ENCODE measurements at places on chromosomes 3 and 15. TPM values are rescaled to one million over a fixed set of nuclear protein-coding genes. Genes with fewer than 3 reads are reported as not detected.

DNA sequence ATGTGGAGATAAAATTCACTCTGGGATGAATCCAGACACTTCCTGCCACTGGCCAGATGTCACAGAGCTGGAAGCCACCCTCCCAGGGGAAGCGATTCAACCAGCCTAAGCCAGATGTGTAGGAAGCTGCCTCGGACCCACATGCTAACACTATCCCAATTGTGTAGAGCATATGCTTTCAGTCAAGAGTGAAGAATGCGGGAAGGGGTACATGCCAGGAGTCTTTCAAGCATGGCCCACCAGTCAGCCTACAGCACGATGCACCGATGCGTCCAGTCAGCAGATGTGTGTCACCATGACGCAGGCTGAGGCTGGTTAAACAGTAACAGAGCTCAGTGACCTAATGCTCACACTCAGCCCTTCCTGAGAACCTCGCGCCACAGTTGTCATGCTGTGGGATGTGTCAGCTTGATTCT is 38.8 kb upstream of the BNC1 start:
- H3K27ac ChIP-seq: no peak overlapping the region
- no peaks in the 10 kb centered on the region for H3K27me3 ChIP-seq
- H3K4me3 ChIP-seq: no peak overlapping the region
- H3K36me3 ChIP-seq: no peaks in the 10 kb centered on the region
- H3K4me1 ChIP-seq: peaks cover 6% of the 10 kb centered on the region
- no peak for DNase-seq

DNA sequence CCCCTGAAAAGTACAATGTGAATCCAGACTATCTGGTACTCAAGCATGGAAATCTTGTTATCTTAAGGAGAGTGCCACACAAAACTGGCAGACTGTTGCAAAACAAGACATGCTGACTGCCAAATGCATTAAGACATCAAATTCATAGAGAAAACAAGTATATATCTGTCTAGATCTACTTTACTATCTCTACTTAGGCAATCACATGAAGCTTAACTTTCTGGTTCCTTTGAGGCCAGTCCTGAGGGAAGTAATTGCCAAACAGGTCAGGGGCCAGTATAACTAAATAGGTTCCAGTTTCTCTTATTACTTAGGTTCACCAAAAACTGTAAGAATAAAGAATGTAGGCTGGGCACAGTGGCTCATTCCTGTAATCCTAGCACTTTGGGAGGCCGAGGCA is 15.9 kb upstream of the SLC4A7 start:
- no peaks in the 10 kb centered on the region for H3K4me1 ChIP-seq
- no peaks in the 10 kb centered on the region for H3K36me3 ChIP-seq
- no peak overlapping the region for H3K27ac ChIP-seq
- no peaks in the 10 kb centered on the region for H3K27me3 ChIP-seq
- no peak for DNase-seq
- no peak overlapping the region for H3K4me3 ChIP-seq

Gene SAMD7
- total RNA-seq: not detected

GRCh38 chr3:156787926-156788663 is 38.1 kb upstream of the LEKR1 start:
- H3K4me1 ChIP-seq: peaks cover 6% of the 10 kb centered on the region
- no peak for DNase-seq
- H3K4me3 ChIP-seq: no peak overlapping the region
- no peaks in the 10 kb centered on the region for H3K27me3 ChIP-seq
- no peak overlapping the region for H3K27ac ChIP-seq
- H3K36me3 ChIP-seq: no peaks in the 10 kb centered on the region

DNA sequence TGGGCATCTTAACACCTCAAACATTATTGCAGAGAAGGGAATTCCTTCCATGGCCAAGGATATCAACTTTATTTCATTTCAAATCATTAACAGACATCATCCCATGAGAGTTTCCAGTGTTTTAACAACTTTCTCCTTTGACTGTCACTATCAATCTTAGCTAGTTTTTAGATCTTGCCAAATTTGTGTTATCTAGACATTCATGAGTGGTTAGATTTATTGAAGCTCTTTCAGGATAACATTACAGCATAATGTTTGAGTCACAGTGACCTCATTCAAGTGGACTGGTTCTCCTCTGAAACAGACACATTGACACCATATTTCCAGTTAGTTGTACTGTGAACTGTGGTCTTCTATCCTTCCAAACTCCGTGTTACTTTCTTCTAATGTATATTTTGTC is 8.6 kb upstream of the TNFAIP8L3 start:
- no peak overlapping the region for H3K27ac ChIP-seq
- H3K27me3 ChIP-seq: no peaks in the 10 kb centered on the region
- DNase-seq: no peak
- H3K36me3 ChIP-seq: no peaks in the 10 kb centered on the region

- H3K36me3 ChIP-seq: no peaks in the 10 kb centered on the region
- no peak overlapping the region for H3K27ac ChIP-seq
- no peak overlapping the region for H3K4me3 ChIP-seq
- no peaks in the 10 kb centered on the region for H3K27me3 ChIP-seq
- peaks cover 21% of the 10 kb centered on the region for H3K4me1 ChIP-seq
These were observed 4.3 kb upstream of the SCG3 start for GRCh38 chr15:51677021-51677420.

DNA sequence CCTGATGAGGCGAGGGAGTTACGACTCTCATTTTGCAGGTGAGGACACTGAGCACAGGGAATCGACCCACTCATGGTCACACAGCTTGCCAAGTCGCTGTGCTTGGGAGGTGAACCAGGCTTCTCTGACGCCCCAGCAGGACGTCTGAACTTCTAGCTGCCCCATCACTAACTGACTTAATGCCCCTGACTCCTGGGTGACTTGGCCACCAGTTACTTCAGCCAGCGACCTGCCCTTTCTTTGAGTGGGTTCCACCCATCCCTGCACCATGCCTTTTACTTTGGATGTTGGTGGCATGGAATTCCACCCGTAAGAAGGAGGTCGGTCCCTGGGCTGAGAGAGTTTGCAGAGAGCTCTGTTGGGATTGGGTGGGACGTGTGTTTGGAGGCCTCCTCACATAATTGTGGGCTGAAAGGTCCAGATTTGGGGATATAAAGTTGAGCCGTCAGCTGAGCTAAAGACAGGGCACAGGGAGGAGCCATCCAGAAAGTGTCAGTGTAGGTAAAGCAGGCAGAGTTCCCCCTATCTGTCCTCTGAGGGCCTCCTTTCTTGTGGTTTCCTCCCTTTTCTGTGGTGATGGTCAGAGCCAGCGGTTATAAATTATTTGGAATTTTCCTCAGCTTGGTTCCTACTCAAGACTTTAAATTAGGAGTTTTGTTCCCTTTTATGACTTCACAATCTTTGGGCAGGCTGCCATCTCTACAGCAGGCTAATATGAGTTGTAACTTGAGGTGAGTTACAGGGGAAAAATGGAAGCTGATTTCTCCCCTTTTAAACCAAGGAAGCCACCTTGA is 55.0 kb downstream of the FLNB start:
- H3K4me1 ChIP-seq: peaks cover 62% of the 10 kb centered on the region
- H3K27me3 ChIP-seq: no peaks in the 10 kb centered on the region
- H3K36me3 ChIP-seq: no peaks in the 10 kb centered on the region
- no peak for DNase-seq
- H3K27ac ChIP-seq: no peak overlapping the region

GRCh38 chr15:29904757-29905417 is 82.6 kb upstream of the TJP1 start:
- H3K4me1 ChIP-seq: peaks cover 20% of the 10 kb centered on the region
- 0 out of 2 replicates have a peak overlapping the region, but pooled peaks have one; percentile 12 for H3K27ac ChIP-seq
- H3K36me3 ChIP-seq: no peaks in the 10 kb centered on the region

DNA sequence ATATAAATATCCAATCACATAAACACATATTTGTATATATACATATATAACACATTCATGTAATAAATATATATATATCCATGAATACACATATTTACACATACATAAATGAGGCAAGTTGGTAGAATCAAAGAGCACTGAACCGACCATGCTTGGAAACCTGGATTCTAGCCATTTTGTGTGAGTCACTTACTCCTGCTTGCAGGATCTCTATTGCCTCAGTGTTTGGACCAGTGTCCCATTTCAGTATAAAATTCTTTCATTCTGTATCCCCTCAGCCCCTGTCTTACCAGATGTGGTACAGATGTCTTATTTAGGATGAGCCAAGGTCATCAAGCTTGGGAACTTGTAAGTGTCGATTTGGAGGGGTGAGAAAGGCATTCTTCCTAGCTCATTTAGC is 391.4 kb upstream of the FRG2C start:
- no peaks in the 10 kb centered on the region for H3K27me3 ChIP-seq
- 0 out of 2 replicates have a peak, but pooled peaks cover 12% of the 10 kb centered on the region for H3K4me1 ChIP-seq
- no peak overlapping the region for H3K4me3 ChIP-seq

Gene PPARG
- total RNA-seq: not detected

Gene ISY1
- total RNA-seq: 10.0 TPM

DNA sequence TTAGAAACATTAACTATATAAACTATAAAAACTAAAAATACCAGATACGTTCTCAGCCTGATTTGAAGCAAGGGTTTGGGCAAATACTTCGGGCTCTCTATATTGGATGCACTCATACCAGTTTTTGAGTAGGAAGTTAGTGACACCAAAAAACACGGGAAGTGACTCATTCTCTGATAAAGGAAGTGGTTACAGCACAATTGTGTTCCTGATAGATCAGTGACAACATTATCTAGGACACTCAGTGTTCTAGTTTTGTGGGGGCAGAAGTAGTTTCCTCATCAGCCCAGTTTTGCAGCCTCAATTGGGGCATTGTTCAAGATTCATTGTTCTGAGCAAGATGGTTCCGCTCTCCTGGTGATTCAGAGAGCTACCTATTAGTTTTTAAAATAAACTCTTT is 469.6 kb upstream of the DPPA4 start:
- H3K27me3 ChIP-seq: no peaks in the 10 kb centered on the region
- H3K4me1 ChIP-seq: peaks cover 8% of the 10 kb centered on the region
- no peaks in the 10 kb centered on the region for H3K36me3 ChIP-seq
- DNase-seq: no peak
- H3K27ac ChIP-seq: no peak overlapping the region

- no peak for DNase-seq
- no peaks in the 10 kb centered on the region for H3K4me1 ChIP-seq
- no peaks in the 10 kb centered on the region for H3K36me3 ChIP-seq
- no peak overlapping the region for H3K4me3 ChIP-seq
These were observed 70.7 kb upstream of the KCNMB2 start for GRCh38 chr3:178465260-178466180.

- H3K36me3 ChIP-seq: no peaks in the 10 kb centered on the region
- H3K27me3 ChIP-seq: no peaks in the 10 kb centered on the region
- no peak for DNase-seq
- peaks cover 64% of the 10 kb centered on the region for H3K4me1 ChIP-seq
These were observed 137.8 kb downstream of the GABRB3 start for GRCh38 chr15:26635105-26635504.

DNA sequence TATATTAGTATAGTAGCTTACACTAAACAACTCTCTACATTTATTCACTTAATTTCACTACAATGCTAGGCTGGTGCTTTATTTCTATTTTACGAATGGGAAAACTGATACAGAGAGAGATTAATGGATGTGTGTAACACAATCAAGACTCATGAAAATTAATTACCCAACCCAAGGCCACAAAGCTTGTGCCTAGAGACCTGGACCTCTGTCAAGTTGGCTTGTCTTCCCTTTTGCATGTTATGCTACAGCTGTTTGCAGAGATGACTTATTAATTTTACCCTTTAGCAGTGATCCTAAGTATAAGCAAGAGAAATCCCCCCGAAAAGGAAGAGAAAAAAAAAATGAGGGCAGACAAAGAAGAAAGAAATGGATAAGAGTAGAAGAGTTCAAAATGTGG is 162.5 kb downstream of the C3orf38 start:
- no peak overlapping the region for H3K4me3 ChIP-seq
- no peaks in the 10 kb centered on the region for H3K27me3 ChIP-seq
- H3K27ac ChIP-seq: no peak overlapping the region
- no peaks in the 10 kb centered on the region for H3K36me3 ChIP-seq
- peaks cover 38% of the 10 kb centered on the region for H3K4me1 ChIP-seq
- no peak for DNase-seq

Gene ARHGEF3
- 8.0 TPM for total RNA-seq

GRCh38 chr3:115518100-115518852 is 105.0 kb upstream of the GAP43 start:
- no peaks in the 10 kb centered on the region for H3K27me3 ChIP-seq
- peak; percentile 59 for DNase-seq

DNA sequence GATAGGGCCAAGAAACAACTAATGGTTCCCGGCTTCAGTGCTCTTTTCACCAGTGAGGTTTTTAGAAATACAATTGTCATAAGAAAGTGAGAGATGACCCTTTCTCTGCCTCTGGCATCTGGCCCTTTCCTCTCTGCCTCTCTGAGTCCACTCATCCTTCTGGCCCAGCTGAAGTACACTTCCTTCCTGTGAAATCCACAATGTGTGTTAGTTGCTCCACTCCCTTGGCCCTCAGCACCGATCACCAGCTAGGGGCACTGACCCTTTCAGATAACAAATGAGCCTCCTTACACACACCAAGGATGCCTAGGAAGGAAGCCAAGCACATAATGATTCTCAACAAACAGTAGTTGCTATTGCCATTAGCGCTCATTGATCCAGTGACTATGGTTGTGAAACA is 2.9 kb upstream of the CAV3 start:
- no peak for DNase-seq
- no peak overlapping the region for H3K4me3 ChIP-seq
- H3K4me1 ChIP-seq: peaks cover 8% of the 10 kb centered on the region
- H3K36me3 ChIP-seq: no peaks in the 10 kb centered on the region
- H3K27ac ChIP-seq: no peak overlapping the region

Gene BNC1
- 1.6 TPM for total RNA-seq

GRCh38 chr3:123312331-123313265 is 110.9 kb downstream of the SEC22A start:
- no peak overlapping the region for H3K4me3 ChIP-seq
- H3K27me3 ChIP-seq: no peaks in the 10 kb centered on the region
- DNase-seq: no peak
- no peaks in the 10 kb centered on the region for H3K36me3 ChIP-seq

DNA sequence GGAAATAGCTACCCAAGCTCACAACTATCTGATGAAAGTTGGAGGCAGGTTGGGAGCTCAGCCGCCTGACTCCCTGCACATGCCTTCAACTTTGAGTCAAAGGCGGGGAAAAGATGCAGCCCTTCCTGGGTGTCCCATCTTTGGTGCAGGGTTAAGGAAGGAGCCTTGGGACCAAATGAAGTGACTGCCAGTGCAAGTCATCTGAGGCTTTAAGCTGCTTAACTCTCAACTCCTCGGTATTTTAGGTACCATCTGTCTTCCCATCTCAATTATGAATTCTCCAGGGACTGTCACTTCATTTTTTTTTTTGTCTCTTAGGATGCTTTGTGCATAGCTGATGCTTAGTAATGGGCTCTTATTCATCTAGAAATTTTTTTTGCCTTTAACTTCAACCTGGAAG is 408.8 kb upstream of the C2CD4B start:
- H3K4me3 ChIP-seq: no peak overlapping the region
- H3K27me3 ChIP-seq: no peaks in the 10 kb centered on the region
- no peaks in the 10 kb centered on the region for H3K36me3 ChIP-seq
- DNase-seq: no peak
- H3K4me1 ChIP-seq: no peaks in the 10 kb centered on the region

DNA sequence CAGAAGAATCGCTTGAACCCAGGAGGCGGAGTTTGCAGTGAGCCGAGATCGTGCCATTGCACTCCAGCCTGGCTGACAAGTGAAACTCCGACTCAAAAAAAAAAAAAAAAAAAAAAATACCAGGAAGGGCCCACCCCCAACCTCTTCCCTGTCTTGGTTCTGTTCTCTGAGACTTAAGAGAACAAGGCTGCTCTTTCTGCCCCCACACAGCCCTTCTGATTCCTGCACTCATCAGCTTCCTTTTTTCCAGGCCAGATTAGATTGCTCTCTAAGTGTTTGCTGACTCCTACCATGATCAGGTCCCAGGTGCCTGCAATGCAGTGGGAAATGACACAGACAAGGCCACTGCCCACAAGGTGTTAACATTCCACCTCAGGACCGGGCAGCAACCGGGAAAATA is 13.0 kb downstream of the TMEM44 start:
- H3K27ac ChIP-seq: no peak overlapping the region
- no peak overlapping the region for H3K4me3 ChIP-seq
- no peak for DNase-seq
